ENCODE measurements at places on chromosomes 13 and 19. TPM values are rescaled to one million over a fixed set of nuclear protein-coding genes. Genes with fewer than 3 reads are reported as not detected.

DNA sequence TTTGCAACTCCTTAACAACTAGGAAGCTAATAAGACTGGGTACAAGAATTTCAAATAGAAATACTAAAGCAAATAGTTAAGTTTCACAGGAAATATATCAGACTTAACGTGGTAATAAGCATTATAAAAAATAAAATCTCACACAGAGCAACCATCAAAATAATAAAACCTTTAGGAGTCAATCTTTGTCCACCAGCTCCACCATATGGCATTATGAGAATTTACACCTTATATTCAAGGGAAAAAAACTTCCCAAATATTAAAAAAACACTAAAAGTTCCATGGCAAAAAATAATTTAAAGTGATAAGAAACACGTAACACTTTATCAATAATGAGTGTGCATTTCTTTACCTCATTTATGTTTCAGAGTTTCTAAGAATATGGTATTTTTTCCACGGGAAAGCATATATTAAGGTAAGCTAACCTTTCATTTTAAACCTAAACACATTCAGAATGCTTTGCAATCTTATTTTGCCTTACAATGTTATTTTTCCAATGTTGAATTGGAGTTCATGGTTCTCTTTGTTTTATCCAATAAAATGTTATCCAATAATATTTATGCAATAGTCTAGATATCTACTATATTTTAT lies 423.2 kb upstream of the SGCG start:
- DNase-seq, result no peak

- no peak for DNase-seq
These were observed 163.7 kb downstream of the KLF12 start for GRCh38 chr13:73970421-73971055.

- DNase-seq, result no peak
These were observed 555.9 kb downstream of the DIAPH3 start for GRCh38 chr13:59607780-59608233.

Gene KLK12
- not detected for total RNA-seq

All from sigmoid colon (tissue), 7 donors.